ENCODE measurements at places on chromosomes 3 and 15.

DNA sequence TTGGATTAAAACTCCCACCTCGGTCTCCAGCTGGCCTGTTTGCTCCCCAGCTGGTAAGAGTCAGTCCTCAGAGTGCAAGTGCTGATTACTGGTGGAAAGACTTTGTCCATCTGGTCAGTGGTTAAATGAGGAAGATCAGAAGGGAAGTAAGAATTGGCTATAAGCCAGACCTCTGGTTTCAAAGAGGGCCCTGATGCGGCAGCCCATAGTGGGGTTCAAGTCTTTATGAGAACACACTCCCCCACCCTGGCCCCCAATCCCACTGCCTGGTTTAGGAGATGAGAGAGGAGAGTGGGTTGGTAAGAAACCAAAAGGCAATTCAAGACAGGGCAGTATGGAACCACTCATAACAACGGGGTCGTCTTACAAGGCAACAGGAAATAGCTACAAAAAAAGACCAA lies 65.0 kb downstream of the FRMD4B start:
- no peak for DNase-seq

GRCh38 chr3:58962816-58963215 lies 87.0 kb downstream of the CFAP20DC start:
- DNase-seq = no peak

DNA sequence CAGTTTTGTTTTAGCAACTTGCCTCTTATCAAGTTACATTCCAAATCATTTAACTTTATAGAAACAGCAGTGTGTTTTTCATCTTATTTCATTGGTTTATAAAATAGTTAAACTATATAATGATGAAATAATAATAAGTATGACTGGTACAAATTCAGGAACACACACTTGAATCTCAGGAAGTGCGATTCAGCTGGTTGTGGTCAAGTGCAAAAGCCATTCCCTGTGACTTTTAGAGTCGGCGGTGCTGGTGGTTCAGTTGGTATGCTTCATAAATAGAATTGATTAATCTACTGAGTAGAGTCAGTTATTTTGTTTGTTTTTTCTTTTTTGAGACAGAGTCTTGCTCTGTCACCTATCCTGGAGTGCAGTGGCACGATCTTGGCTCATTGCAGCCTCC lies 22.7 kb downstream of the SACM1L start:
- DNase-seq = no peak

DNA sequence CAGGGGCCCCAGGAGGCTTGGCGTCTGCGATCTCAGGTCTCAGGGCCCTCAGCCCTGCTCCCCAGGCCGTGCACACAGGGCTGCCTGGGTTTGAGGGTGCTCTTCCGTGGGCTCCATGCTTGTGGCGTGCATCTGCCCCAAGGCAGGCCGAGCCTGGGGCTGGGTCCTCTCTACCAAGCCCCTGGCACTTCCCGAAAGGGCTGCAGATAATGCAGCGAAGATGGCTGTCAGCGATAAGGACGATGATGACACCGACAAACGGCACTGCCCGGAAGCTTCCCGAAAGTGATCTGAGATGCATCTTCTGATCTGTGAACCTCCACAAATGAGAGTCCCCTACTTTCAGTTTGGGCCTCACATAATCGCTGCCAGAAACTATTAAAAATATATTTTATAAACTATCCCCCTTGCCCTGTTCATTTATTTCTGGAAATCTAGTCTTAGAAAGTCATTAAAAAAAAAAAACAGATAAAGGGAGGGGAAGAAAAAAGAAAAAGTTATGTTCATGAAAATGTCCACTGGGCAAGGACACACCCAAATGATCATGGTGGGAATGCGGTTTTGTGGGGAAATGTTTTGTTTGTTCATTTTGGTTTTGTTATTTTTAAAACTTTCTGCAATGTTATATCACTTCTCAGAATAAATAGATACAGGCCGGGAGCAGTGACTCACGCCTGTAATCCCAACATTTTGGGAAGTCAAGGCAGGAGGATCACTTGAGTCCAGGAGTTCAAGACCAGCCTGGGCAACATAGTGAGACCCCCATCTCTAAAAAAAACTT lies 51.5 kb downstream of the RPN1 start:
- no peak for DNase-seq

GRCh38 chr3:159091936-159092335 lies 290.1 kb downstream of the MFSD1 start:
- DNase-seq = no peak

GRCh38 chr3:65633018-65633638 lies 405.6 kb downstream of the MAGI1 start:
- no peak for DNase-seq

GRCh38 chr15:65079580-65079979 lies 3.0 kb downstream of the KBTBD13 start:
- no peak for DNase-seq

- no peak for DNase-seq
Observed at GRCh38 chr3:187798126-187798525, 52.9 kb upstream of the BCL6 start.

DNA sequence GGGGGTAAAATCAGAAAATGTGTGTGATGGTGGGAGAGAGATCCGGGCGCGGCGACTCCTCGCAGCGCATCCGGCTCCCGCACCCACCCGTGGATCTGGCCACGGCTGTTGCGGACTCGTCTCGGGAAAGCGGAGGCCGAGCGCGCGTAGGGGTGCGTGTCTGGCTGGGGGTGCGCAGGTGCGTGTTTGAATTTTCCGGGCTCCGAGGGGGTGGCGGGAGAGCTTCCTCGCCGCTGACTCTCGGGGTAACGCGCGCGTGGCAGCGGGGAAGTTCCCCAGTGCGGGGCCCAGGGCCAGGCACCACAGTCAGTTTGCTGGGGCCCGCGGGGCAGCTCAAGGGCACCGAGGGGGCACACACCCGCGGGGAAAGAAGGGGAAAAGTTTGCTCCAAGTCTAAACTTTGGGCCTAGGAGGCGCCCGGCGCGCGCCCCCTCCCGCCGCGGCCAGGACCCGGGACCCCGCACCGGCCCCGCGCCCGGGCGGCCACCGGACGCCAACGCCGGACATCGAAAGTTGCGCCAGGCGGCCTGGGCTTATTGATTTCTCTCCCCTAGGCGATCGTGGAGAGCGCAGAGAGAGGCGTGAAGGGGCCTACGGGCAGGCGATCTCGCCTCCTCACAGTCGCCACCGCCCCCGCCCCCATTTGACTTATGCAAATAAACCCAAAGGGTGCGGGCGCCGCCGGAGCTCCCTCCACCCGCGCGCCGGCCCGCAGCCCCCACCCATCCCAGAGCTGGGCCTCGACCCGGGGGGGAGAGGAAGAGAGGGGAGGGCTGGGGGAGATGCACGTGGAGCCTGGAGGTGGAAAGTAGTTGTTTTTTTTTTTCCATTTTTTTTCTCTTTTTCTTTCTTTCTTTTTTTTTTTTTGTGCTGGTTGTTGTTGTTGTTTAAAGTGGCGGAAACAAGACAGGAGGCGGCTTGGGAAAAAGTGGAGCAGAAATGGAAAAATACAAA lies 639 bp downstream of the FOXP1 start:
- DNase-seq = peak; percentile 78

Data from CD4-positive, alpha-beta T cell treated with Interleukin-17A for 4 hours (primary cell).